ENCODE measurements at places on chromosomes 6 and 20. TPM values are rescaled to one million over a fixed set of nuclear protein-coding genes. Genes with fewer than 3 reads are reported as not detected.

The MCHR2 gene
- not detected for polyA plus RNA-seq

The KIF25 gene
- 0.95 TPM for polyA plus RNA-seq

GRCh38 chr6:26156850-26157250, 69.6 kb downstream of the HFE start:
- peak; percentile 89 for DNase-seq

GRCh38 chr6:63340351-63340750, 20.6 kb upstream of the LGSN start:
- DNase-seq: no peak

DNA sequence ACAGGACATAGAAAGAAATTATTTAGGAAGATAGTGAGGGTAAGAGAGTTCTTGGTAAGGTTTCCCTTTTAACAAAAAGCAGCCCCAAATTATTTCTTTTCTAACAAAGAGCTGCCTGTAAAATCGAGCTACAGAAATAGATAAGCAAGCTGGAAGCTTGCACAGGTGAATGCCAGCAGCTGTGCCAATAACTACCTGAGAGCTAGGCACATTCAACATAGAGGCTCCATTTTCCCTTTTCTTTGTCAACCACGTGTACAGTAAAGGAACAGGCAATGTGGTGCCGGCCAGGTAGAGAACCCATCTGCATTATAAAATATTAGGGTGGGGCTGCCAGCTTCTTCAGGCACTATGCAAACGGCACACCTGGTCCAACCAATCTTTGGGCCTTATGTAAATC, 341.6 kb upstream of the JAG1 start:
- DNase-seq: no peak

- DNase-seq: no peak
Measured at GRCh38 chr6:157959451-157960227, 22.0 kb upstream of the SYNJ2 start.
